ENCODE measurements at places on chromosomes 13 and 19.

DNA sequence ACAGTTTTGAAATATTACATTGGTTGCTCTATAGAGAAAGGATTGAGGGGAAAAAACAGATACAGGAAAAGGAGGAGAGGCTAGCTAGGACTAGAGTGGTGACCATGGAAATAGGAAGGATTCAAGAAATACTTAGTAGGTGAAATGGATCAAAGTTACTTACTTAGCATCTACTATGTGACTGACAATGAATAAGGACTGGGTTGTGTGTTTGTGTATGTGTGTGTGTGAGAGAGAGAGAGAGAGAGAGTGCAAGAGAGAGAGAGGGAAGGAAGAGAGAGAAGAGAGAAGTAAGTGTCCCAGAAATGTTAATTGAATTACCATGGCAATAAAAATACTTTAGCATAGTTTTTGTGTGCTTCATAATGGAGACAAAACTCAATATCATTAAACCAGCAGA lies 7.9 kb downstream of the GPC6 start:
- no peak for DNase-seq

GRCh38 chr19:17985037-17985818 lies 18.3 kb downstream of the KCNN1 start:
- DNase-seq: no peak

DNA sequence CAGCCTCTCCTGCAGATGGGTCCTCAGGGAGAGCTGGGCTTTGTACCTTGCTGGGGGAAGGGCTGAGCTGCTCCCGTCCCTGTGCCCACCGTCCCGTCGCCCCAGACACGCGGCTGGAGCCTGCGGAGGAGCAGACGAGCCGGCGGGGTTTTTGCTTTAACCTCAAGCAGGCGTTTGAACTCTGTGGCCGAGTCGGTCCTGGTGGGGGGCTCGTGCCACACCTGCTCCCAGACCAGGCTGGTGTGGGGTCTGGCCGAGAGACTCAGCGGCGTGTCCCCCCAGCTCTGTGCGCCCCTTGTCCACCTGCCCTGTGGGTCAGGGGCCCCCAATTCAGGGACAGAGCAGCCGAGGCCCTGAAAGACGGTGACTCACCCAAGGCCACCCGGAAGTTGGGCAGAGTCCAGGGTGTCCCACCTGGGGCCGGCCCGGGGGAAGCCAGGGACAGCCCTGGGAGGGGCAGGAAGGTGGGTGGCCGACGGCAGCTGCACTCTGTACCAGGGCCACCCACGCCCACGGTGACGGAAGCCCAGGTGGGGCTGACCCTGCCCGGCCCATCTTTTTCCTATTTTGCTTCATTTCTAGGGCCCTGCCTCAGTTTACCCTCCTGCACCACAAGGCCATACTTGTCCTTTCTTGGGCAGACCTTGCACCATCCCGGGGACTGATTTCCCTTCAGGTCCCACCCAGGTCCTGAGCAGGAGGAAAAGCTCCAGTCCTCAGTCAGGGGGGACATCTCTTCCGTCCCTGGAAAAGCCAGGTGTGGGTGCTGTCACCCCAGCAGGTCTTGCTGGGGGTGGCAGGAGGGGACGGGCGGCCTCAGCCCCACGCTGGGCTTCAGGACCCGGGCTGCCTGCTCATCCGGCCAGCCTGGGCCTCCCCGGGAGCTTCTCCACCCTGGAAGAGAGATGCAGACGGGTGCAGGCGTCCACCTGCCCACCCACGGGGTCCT lies 5.3 kb downstream of the EFNA2 start:
- no peak for DNase-seq

DNA sequence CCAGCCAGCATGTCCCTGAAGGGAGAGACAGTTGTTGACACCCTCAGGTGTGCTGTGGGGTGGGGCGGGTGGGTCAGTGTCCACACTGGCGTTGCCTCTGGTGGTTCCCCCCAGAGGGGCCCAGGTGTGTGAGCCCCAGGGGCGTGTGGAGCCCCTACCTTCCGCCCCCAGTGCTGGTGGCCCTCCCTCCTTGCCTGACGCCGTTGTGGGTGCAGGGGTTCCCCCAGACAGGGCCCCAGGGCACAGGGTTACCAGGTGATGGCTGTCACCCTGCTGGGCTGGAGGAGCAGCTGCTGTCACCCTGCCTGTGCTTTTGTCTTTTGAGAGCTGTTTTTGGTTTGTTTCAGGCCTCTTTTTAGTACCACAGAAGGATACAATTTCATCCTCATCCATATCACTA lies 27.2 kb downstream of the ATP4B start:
- no peak for DNase-seq

DNA sequence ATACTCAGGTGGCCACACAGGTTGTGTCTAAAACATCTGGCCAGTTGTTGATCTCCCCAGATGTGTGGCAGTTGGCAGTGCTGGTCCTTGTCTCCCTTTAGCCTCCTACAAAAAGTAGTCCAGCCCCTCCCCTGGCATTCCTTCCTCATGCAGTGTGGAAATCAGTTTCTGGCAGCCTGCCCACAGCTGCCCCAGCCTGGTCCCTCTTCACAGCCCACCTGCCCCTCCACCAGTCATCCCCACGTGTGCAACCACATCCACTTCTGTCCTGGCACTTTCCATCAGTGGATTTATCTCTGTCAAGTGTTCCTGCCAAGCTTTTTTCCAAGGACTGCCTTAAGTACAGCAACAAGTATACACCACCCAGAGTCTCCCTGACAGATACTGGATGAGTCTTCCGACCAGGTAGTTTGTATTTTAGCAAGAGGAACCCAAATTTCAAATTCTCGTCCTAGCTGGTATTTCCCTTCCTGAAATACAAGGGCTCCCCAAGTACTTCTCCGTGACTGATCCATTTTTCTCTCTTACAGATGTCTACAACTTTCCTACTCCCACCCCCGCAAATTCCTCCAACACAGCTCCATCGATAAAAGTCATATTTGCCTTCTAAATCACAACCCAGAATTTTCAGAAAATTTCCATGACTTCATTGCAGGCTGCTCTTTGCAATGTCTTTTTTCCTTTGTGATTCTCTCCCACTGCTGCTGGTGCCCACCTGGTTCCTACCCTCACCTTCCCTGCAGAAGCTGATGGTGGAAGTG lies 313.5 kb downstream of the FOXO1 start:
- DNase-seq: no peak

GRCh38 chr19:13794398-13794756 lies 866 bp upstream of the ZSWIM4 start:
- DNase-seq: no peak

DNA sequence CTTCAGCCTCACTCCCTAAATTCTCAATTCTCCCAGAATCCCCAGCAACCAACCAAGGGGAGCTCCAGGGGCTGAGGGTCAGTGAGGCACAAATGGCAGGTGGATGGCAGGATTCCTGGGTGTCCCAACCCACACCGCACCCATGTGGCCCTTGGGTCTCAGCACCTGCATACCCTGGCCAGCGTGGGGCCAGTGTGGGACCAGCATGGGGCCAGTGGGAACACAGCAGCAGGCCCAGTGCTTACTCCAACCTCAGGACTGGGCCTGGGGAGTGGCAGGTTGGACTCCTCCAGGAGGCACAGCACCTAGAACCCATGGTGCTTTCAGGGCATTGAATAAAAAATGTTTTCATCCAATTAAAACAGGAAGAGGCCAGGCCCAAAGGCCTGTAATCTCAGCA lies 202.0 kb downstream of the TSHZ3 start:
- DNase-seq: no peak

GRCh38 chr13:72284791-72285190 lies 417.8 kb upstream of the DACH1 start:
- no peak for DNase-seq

DNA sequence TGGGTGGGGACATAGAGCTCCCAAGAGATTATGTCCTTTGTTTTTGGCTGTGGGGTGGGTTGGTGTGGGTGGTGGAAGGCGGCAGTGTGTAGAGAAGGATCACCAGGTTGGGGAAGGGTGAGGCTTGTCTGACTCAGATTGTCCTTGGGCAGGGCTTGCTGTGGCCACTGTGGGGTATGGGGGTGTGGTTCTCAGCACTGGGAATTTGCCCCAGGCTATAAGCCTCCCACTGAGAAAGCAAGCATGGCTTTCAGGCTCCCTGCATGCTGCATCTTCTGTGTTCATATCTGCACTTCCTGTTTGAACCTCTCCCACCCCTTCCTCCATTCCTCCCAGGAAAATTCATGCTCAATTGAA lies 34.9 kb downstream of the DNAJC15 start:
- DNase-seq: no peak

DNA sequence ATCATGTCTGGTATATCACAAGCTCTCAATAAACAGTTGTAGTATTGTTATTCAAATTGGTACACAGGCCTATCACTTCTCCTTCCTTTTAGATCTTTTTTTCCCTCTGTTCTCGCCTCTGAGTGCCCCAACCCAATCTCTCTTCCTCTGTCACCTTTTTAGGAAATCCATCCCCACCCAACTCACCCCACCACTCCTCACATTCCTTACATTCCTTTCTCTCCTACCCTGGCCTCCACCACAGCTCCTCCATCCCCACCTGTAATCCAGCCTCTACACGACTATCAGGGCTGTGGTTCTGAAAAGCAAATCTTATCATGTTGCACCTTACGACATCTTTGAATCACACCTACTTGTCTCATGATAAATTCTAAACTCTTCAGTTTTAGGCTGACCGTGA lies 545.4 kb upstream of the GPC6 start:
- DNase-seq: no peak

GRCh38 chr19:55232286-55232602 lies 3.7 kb upstream of the TMEM86B start:
- no peak for DNase-seq

- no peak for DNase-seq
Measured at GRCh38 chr19:15291089-15291488, 41.2 kb downstream of the BRD4 start.

- DNase-seq: no peak
Measured at GRCh38 chr13:66875264-66875663, 354.9 kb downstream of the PCDH9 start.

DNA sequence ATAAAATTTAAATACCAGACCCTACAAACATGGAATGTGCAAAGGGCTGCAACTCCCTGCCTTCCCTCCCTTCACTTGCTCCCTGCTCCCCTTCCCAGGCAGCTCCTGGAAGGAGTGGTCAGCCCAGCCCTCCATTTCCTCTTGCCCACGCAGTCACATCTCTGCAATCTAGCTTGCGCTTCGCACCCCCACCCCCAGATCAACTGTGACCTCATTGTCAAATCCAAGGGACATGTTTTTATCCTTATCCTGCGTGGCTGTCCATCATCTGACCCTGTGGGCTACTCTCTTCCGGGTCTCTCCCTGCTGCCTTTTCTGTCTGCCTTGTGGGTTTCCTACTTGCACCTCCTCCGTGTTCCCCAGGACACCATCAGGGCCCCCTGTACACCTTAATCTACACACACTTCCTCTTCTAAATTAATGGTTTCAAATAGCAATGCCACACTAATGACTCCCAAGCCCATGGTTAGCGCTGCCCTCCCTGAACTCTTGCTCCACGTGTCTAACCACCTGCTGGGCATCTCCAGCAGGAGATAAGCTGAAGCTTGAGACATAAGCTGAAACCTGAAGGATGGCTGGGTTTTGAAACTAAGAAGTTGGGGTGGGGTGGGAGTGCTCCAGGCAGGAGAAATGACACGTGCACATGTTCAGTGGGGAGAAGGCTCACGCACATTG lies 118.3 kb downstream of the USP12 start:
- DNase-seq: no peak

- DNase-seq: no peak
Measured at GRCh38 chr19:8150178-8150865, 930 bp upstream of the FBN3 start.

DNA sequence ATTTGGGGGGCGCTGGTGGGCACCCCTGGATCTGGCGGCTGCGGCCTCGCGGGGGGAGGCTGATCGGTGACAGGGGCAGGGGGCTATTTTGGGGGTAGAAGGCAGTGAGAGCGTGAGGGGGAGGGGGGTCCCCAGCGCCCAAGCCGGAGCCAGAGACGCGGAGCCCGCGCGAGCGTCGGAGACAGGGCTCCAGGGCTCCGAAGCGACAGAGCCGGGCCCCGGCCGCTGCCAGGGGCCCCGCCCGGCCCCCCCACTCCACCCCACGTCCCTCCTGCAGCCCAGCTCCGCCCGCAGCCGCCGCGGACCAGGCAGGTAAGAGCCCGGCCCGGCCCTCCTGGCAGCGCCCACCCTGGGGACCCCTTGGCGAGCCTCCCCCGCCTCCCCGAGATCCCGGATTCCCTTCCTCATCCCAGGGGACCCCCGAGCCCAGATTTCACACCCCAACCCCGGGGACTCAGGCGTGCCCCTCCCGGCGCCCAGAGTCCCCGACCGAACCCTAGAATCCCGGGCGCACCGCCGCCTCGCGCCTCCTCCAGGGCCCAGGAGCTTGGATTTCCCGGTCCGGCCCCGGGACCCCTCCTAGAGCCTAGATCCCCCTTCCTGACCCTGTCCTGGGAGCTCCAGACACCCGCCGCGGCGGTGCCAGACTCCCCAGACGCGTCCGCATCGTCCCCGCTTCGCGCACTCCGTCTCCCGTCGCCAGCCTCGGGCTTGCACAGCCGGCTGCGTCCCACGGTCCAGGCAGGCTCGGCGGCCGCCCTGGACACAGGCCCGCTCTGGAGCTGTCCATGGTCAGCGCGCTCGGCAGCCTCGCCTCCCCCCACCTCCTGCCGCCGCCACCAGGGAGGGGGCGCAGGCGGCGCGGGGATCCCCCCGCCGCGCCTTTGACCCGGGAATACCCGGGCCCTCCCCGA lies at the start of gene PPFIA3:
Gene PPFIA3 (plus strand): TSS at position 134 of the 914 bp plus-strand sequence. CDS start 8,330 bp downstream, outside the sequence.
- no peak for DNase-seq

DNA sequence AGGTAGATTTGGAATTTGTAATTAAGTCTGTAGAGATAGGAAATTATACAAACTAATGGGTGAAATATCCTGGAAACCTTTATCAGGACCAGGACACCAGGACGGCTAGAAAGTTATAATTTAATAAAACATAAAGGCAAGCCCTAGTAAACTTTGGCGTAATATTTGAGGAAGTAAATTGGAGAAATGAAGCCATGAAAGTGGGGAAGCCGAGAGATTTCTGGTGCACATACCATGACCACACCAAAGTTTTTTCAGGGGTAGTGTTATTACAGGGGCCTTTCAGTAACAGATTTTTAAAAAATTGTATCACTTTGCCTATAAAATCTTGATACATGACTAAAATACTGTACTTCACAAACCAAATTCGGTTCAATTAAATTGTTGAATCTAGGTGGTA lies 54.7 kb upstream of the URAD start:
- DNase-seq: no peak

- no peak for DNase-seq
Measured at GRCh38 chr19:16403151-16403977, 68.4 kb downstream of the EPS15L1 start.

DNA sequence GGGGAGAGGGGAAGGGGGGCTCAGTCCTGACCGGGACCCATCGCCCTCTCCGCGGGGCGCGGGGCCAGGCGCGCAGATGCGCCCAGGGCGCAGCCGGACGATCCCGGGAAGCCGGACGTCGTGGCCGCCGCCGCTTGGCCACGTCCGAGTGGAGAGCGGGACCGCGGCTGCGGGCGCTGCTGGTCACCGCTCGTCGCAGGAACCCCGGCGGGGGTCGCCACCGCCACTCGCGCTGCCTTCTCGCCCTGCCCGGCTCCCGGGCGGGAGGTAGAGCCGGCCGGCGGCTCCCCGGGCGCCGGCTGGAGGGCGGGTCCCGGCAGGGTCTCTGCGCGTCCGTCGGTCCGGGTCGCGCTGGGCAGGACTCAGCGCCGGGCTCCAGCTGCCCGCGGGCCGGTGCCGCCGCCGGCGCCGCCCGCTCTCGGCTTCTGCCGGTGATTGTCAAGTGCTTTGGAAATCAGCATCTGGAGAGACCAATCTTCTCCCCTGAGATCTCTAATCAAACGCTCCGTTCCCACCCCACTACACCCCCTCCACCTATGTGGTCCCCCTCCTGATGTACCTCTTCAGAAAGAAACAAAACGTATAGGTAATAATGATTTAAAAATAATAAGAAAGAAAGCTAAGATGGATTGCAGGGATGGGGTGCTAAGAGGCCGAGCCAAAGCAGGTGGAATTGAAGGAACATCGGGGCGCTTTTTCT lies 464.4 kb downstream of the ITGBL1 start:
- DNase-seq: no peak
